Stimulated activated CD8-positive, alpha-beta memory T cell treated with anti-CD3 and anti-CD28 coated beads, Interleukin-7, amount 100 ng/mL, for 1 hour (primary cell): ENCODE measurements at places on chromosomes 12 and 14.
A peak's percentile ranks its signal among the peaks of the same experiment; 100 is the strongest.

GRCh38 chr12:79393842-79394241, 296.9 kb downstream of the PAWR start:
- DNase-seq: no peak

- DNase-seq: no peak
Observed at GRCh38 chr14:55361190-55361589, 50.4 kb downstream of the ATG14 start.

- DNase-seq: no peak
Observed at GRCh38 chr12:75665216-75665615, 153.8 kb upstream of the KRR1 start.

DNA sequence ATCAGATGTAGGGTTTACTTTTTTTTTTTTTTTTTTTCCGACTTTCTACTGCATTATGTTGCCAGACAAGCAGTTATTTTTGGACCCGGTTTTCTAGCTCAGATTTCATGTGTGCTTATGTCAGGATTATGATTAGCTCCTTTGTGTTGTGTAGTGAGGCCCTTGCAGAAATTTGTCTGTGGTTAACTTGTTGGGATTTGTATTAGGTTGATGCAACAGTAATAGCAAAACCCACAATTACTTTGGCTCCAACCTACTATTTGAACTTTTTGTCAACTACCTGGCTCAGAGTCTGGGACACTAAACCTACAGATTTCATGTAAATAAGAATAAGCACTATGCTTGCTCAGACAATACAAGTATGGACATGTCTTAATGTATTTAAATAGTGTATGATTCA, 44.1 kb upstream of the KCNJ8 start:
- DNase-seq: no peak

- DNase-seq: no peak
Observed at GRCh38 chr12:2163177-2163941, 110.6 kb downstream of the CACNA1C start.

GRCh38 chr12:21895651-21896050, 45.6 kb downstream of the ABCC9 start:
- no peak for DNase-seq

DNA sequence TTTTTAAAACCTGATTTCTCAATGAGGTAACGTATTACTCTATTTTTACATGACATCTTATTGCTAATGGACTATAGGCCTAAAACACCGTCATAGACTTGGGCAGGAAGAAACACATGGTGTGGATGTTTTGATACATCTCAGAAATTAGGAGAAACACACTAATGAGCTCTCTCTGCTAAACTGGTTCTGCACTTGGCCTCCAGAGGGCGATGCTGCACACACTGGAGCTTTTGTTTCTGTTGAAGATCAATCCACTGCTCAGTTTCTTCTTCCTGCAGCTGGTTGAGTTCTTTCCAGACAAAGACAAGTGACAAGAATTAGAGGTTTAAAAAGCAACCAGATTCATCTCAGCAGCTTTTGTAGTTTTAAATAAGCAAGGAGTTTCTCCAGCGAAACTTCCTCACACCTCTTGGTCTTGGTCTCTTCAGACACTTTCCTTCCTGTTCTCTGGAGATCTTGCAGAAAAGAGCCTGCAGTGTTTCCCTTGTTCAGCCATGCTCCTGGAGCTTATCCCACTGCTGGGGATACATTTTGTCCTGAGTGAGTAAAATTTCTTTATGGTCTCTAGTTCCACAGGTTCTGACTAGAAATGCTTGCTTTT, 178.5 kb upstream of the OR4E1 start:
- peak; percentile 54 for DNase-seq

DNA sequence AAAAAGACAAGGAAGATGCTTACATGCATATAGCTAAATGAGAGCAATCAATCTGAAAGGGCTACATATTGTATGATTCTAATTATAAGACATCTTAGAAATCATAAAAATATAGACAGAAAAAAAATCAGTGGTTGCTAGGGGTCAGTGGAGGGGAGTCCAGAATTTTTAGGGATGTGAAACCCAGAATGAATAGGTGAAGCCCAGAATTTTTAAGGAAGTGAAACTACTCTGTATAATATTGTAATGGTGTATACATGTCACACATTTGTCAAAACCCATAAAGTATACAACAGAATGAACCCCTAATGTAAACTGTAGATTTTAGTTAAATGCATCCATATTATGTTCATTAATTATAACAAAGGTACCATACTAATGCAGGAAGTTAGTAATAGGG, 713.2 kb downstream of the FLRT2 start:
- DNase-seq: no peak

DNA sequence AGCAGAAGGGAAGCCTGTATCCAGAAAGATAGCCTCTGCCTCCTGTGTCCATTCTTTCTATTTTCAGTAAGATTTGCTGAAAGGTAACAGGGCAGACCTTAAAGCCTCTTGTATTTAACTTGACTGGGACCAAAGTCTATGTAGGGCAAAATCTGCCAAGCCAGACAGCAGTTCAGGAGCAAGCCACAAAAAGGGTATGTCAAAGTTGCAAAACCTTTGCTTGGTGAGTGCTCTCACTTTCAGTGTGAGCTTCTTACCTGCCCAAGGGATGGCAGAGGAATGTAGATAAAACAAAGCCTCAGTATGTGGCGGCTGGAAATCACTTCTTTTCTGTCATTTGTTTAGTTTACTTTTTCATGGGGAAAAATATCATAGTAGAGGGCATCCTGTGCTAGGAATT, 63.1 kb downstream of the PLEKHG7 start:
- DNase-seq: no peak

- no peak for DNase-seq
Observed at GRCh38 chr14:56733396-56733795, 76.9 kb downstream of the OTX2 start.

DNA sequence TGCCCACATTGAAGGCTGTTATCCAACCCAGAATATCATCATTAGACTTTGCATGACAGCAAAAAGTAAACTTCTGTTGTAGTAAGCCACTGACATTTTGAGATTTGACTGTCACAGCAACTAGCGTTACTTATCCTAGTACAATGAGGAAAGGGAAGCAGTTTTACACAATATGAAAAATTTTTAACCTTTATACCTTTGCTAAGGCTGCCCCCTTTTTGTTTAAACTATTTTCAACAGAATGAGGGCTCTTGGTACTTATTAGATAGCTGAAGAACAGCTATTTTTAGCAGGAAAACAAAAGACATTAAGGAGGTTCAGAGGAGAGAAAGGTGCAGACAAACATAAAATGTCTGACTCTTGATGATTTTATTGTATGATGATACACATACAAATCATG, 23.4 kb upstream of the TMX1 start:
- no peak for DNase-seq

DNA sequence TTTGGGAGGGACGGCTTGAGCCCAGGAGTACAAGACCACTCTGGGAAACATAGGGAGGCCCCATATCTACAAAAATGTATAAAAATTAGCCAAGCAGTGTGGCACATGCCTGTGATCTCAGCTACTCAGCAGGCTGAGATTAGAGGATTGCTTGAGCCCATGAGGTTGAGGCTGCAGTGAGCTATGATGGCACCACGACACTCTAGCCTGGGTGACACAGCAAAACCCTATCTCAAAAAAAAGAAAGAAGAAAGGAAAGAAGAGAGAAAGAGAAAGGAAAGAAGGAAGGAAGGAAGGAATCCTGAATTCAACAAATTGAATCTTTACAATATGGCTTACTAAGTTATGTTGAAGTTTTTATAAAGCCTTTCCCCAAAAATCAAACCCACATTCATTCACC, 2.1 kb downstream of the KIF21A start:
- no peak for DNase-seq

- no peak for DNase-seq
Observed at GRCh38 chr14:93094121-93094918, 21.4 kb downstream of the ITPK1 start.

- no peak for DNase-seq
Observed at GRCh38 chr12:1668833-1669543, 21.9 kb upstream of the ADIPOR2 start.

- DNase-seq: no peak
Observed at GRCh38 chr12:86265329-86265695, 9.1 kb upstream of the MGAT4C start.

DNA sequence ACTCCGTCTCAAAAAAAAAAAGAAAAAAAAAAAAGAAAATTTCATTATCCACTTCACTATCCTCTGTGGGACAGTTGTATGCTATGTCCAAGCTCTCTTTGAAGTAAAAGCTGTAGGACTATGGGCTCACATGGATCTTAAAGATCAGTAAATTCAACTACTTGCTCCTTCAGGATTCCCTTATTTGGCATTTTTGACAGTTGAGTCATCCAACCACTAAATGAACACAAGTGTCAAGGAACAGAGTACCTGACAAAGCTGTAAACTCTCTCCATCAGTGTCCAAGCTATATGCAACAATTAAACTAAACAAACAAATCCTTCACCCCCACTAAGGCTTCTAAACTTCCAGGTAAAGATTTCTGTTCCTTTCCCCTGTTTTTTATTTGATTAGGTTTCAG, 177.0 kb downstream of the CEP128 start:
- no peak for DNase-seq
